ENCODE measurements at places on chromosomes 5 and 9.

GRCh38 chr5:132998556-132998955, 27.8 kb downstream of the ZCCHC10 start:
- no peak for DNase-seq

GRCh38 chr9:91047993-91048607, 246.5 kb downstream of the SYK start:
- DNase-seq = no peak

- DNase-seq = no peak
Measured at GRCh38 chr5:112846556-112846955, 14.5 kb upstream of the SRP19 start.

GRCh38 chr9:114666401-114666800, 8.8 kb upstream of the TEX53 start:
- no peak for DNase-seq

DNA sequence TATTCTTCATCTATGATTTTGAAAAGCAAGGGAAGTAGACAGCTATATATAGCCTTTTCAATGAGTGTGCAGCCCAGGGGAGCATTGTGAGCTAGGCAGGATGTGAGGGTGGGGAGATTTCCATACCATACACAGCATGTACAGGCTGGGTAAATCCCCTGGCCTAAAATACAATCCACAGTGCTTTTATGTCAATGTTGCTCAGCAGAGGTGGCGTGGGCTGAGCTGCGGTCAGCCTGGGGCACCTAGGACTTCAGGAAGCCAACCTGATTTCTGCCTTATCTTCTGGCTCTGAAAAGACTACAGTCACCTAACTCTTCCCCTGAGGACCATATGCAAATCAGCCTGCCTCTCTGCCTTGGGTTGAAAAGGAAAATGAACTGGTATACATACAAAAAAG, 6.3 kb upstream of the GARIN3 start:
- DNase-seq = no peak

- no peak for DNase-seq
Measured at GRCh38 chr9:98888801-98889421, 54.8 kb upstream of the COL15A1 start.

DNA sequence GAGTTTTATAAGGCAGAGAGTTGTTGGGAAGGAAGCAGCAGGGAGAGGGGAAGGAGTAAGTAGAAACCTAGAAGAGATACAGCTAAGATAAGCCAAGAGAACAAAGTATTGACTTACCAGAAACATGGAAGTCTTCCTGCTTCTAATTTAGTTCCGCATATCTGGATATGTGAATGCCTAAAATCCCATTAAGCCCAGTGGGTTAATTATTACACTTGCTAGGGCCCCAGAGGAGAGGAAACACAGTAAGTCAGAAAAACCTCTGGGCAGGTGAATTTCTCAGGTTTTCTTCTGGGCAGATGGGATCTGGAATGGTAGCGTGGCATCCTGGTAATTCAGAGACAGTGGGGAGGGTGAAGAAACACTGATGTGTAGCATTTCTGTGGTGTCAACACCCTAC, 104.7 kb upstream of the GABRP start:
- no peak for DNase-seq

DNA sequence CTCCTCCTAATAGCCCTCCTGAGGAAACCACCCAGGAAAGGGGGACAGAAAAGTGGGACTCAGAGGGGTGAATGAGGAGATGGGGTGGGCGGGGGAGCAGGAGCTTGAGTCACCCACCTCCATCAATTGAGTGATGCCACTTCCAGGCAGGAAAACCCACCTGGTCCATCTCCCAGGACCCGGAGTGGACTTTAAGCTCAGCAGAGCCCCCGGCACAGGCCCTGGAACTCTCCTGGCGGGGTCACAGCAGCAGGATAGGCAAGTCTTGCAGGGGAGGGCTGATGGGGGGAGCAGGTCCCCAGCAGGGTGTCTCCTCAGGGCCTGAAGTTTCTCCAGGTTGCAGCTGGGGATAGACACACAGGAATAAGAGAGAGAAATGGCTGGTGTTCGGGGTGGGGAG, 40.8 kb downstream of the LHX2 start:
- no peak for DNase-seq

DNA sequence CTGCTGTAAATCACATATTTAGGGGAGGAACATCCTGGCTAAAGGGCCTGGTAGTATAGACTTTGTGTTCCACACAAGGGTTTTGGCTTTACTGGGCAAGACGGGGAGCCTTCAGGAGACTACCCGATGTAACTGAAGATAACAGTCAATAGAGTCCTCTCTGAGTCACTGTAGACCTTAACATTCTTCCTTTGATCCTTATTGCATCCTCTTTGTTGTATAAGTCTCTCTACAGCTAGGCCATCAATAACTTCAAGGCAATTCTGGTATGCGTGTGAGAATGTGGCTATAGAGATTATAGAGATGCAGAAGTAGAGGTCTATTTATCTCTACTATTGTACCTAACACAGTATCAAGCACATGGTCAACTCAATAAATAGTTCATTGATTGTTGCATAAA, 67.3 kb upstream of the STK32A start:
- no peak for DNase-seq

DNA sequence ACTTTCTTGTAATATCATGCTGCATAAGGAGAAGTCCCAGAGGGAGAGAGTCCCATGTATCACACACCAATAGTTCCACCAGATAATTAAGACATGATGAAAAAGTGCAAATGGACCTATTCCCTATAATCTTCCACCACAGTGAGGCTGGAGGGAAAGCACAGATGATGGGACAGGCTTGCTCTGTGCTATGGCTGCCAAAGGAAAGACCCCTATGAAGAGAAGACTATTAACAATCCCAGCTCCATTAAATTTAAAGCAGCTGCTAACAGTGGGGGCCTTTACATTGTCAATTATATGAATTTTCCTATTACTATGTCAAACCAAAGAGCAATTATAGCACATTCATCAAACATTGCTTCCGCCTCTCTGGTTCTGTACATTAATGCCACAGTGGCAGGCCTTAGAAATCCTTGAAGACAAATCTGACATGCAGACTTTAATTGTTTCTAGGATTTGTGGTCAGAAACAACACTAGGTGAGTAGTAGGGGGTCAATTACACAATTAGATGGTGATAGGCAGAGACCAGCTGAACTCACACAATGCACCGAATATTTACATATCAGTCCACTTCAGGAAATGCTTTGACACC, 551.3 kb downstream of the TLE1 start:
- no peak for DNase-seq

DNA sequence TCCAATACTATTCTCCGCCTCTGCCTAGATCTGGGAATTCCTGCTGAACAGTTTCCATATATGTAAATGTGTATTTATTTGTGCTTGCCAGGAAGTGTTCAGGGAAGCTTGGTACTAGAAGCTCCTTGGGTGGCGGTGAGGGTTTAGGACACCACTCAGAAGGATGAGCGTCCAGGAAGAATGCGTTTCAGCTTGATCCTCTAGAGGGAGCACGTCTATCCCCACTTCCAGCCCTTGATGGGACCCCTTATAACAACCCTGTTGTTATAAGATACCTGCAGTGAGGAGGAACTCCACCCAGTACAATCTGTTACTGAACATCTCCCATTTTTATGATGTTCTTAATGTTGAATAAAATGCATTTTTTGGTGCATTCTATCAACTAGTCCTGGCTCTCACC, 88.9 kb downstream of the CYFIP2 start:
- no peak for DNase-seq

DNA sequence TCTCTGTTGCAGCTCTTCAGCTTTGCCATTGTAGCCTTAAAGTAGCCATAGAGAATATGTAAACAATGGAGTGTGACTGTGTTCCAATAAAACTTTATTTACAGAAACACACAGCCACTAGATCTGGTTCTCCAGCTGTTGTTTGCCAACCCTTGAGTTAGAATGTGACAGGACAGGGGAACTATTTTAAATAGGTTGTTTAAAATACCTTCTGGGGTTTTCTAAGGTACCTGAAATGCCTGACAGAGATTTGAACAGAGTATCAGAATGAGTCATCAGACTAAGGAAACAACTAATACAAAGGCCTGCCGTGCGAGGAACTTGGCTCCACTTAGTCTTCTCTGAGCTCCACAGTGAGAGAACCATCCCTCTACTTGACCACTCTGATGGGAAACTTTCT, 85.4 kb downstream of the HSD17B4 start:
- DNase-seq = no peak

DNA sequence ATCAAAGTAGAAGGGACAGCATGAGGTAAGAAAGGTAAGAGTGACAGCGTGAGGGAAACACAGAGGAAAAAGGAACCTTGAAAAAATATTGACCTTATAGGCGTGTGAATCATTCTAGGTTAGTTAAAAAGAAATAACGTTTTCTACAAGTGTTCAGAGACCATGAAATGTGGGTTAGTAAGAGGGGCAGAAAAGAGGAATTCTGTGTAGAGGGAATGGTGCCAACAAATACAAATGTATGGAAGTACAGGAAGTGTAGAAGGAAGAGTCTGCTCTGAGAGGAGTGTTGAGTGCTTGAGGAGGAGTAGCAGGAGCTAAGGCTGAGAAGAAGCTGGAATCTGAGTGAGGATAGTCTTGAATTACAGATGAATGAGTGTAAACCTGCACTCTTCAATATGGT, 418.6 kb upstream of the RIOK2 start:
- no peak for DNase-seq

Data from NCI-H1105 treated with DMSO at 0.1 percent for 48 hours (cell line).